ENCODE measurements at places on chromosomes 4 and X.

DNA sequence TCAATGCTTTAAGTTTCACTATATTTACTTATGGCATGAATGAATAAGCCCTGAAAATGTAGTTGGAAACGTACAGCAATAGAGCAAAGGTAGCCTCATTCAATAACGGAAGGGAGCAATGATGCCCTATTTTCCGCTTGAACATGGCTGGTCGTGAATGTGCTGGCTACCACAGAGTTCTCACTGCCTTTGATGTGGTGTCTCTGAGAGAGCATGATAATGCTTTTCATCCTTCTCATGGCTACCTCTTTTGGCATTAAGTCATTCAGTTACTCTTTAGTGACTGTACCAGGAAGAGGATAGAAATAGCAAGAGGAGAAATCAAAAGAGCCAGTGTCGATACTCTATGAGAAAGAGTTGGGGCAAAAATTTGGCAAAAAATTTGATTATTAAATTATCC is 308.0 kb downstream of the PPP3CA start:
- DNase-seq = peak; percentile 71

- DNase-seq = no peak
Measured at GRCh38 chr4:1277667-1278665, 11.7 kb upstream of the MAEA start.

DNA sequence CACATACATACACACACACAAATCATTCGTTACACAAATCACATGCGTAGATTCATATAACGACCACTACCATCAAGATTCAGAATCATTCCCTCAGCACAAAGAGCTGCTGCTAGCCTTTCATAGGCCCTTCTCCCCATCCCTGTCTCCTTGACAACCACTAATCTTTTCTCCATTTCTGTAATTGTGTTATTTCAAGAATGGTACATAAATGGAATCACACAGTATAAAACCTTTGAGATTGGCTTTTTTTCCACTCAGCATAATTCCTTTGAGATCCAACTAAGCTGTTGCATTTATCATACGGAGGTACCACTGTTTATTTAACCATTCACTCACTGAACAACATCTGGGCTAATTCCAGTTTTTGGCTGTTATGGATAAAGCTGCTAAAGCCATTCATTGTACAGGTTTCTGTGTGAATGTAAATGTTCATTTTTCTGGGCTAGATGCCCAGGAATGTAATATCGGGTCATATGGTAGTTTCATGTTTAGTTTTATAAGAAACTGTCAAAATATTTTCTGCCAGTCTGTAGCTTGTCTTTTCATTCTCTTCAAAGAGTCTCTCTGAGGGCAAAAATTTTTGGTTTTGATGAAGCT is 64.1 kb downstream of the USP11 start:
- no peak for DNase-seq

- DNase-seq = no peak
Measured at GRCh38 chr4:170014359-170015011, 11.7 kb downstream of the MFAP3L start.

- no peak for DNase-seq
Measured at GRCh38 chr4:173448608-173449379, 49.9 kb upstream of the SCRG1 start.

- DNase-seq = no peak
Measured at GRCh38 chr4:73856518-73856917, 3.4 kb downstream of the PF4V1 start.

DNA sequence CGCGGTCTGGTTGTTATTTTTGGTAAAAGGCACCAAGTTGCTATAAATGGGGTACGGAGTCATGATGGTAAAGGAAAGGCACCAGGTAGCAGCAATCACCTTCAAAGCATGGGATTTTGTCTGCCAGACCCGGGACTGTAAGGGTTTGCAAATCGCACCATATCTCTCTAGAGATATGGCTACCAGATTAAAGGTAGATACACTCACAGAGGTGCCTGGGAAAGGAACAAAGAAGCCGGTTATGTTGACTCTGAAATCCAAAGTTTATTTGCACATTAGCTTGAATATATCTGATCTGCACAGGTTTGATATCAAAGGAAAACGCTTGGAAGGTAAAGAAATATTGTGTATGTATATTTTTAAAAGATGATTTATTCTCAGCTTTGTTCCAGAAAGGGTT is 4.6 kb downstream of the CCKAR start:
- no peak for DNase-seq
